ENCODE measurements at places on chromosomes 3 and 15.

DNA sequence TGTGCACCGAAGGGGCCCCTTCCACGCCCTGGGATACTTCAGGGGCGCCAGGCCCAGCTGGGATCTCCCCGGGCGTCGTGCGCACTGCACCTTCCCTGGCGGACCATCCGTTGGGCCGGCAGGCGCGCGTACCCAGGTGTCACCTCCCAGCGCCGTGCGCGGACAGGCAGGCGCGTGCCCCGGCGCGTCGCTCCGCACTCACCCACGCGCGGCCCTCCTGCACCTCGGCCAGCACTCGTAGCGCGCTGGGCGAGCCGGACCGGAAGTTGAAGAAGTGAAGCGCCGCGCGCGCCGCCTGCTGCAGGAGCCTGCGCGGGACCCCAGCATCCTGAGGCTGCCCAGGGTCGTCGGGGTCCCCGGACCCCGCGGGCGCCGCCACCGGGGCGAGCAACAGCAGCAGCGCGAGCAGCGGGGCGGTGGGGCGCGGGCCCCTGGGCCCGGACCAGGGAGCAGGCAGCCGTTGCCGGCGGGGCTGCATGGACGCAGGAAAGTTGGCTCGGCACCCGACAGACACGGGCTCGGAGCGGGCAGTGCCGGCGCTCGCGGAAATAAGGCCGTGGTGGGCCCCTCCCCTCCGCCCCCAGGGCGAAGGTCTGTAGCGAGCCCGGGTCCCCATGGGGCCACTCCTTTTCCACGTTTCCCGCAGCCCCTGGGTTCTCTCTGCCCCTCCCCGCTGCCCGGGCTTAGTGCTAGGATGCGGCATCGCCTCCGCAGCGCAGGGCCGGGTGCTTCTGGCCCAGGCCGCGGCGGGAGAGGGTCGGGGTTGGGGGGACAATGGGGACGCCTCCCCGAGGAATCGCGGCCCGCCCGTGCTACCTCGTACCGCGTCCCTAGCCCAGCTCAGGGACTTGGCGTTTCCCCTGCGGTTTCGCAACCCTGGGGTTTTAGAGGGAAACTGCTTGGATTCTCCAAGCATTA lies at the start of gene RARRES1:
Gene RARRES1 (minus strand): TSS at position 520 of the 918 bp plus-strand sequence. CDS start 42 bp downstream, at position 478.
- DNase-seq: peak; percentile 44

DNA sequence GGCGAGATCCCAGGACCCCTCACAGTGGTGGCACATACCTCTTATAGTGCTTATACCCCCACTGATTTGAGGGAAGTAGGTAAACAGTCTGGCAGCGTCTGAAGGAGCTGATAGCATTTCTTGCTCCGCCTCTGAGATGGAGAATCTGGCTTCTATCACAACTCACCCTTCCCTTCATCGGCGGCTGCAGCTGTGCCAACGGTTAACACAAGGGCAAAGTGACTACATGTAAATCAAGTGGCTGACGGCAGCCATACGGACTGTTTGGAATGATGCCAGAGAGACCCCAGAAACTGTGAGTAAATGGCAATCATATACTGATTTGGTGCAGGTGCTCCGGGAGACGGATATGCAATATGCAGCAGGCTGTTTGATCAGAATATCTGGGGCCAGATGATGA lies 66.8 kb upstream of the UNC13C start:
- DNase-seq: no peak

DNA sequence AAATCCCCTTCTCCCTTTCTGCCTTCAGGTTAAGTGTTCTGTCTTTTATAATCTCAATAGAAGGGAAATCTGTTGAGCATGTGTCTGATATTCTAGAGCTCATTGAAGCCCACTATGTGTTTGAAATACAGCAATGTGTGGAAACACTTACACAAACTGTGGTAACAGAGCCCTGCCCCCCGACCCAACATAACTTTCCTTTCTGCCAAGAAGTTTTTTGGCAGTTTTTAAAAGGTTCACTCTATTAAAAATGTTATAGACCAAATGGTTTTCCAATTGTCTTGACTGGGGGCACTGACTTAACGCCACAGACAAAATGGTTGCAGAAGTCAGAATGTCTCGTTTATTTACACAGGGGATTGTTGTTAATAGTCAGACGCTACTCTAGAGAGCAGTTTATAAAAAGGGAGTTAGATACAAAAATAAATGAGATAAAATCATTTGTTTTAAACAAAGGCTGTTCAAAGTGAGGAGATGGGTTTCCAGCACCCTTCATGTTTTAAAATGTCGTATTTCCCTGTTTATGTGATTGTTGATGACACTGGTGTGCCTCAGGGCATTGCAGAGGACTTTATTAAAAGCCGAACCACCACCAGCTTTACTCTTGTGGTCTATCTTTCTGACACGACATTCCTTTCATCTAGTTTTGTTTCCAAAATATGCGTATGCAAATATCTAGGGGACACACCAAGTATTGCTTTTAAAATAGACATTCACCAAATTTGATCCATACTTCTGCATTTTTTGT lies 26.7 kb upstream of the GREM1 start:
- no peak for DNase-seq

GRCh38 chr3:1456781-1457311 lies 364.0 kb downstream of the CNTN6 start:
- DNase-seq: no peak

GRCh38 chr15:91976966-91977365 lies 123.5 kb downstream of the SLCO3A1 start:
- DNase-seq: no peak

DNA sequence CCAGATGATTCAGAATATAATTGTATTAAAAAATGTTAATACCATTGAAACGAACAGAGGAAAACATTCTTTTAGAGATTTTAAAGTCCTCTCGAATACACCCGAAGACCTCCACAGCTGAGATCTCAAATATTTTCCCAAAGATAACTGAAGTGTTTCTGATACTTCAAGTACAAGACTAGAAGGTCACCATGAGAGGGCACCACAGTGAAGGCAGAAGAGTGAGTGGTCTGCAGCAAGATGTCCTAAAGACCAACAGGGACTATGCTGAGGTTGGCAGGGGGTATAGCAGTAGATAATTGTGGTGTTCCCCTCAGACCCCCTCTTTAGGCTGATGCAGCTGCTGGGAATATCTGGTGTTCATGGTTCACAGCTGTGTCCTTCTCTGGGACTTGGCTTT lies 156.5 kb downstream of the PDCD6IP start:
- no peak for DNase-seq

DNA sequence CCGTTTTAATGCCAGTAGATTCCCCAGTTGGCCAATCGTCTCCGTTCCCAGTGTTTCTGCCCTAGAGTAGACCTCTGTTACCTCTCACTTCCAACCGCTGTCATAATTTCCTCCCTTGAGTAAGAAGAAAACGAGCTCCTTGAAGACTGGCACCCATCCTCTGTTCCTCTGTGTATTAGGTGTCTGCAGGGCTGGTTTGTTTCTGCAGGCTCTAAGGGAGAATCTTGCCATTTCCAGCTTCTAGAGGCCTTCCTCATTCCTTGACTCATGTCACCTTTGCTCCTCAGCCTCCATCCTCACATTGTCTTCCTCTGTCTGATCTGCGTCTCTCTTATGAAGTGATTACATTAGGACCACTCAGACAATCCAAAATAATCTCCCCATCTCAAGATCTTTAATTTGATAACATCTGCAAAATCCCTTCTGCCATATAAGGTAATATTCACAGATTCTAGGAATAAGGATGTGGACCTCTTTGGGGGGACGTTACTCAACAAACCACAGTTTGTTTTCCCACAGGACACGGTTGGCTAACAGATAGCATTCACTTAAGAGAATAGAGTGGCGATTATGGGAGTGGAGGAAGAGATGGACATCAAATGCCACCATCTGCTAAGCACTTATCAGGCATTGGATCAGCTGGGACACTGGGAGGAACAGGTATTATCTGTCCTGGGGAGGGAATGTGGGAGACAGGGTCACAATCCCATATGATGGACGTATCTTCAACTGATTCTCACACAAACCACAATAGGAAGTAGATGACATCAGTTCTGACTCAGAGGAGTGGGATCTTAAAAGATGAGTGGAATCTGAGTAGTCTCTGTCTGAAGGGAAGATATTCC lies 17.1 kb downstream of the ARHGAP31 start:
- DNase-seq: no peak

DNA sequence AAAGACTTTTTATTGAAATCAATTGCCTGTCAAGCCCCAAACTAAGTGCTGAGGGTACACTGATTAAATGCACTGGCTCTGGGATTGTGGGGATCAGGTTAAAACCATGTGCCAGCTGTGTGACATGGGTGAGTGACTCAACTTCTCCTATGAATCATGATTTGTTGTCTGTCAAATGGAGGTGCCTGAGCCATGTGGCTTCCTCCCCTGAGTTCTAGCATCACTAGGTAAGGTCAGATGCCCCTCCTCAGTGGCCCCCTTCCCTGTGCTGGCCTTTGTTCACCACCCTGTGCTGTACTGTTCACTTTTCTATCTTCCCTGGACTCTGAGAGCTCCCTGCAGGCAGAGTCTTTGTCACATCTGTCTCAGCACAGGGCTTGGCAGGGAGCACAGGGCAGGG lies 43.6 kb upstream of the ATP2B2 start:
- peak; percentile 10 for DNase-seq

- no peak for DNase-seq
Observed at GRCh38 chr3:178750639-178751300, 214.5 kb downstream of the KCNMB2 start.

- no peak for DNase-seq
Observed at GRCh38 chr15:73886717-73887345, 13.5 kb downstream of the TBC1D21 start.

GRCh38 chr3:44992555-44993470 lies 16.8 kb downstream of the EXOSC7 start:
- DNase-seq: no peak

- no peak for DNase-seq
Observed at GRCh38 chr3:194009019-194009418, 126.9 kb upstream of the HES1 start.

DNA sequence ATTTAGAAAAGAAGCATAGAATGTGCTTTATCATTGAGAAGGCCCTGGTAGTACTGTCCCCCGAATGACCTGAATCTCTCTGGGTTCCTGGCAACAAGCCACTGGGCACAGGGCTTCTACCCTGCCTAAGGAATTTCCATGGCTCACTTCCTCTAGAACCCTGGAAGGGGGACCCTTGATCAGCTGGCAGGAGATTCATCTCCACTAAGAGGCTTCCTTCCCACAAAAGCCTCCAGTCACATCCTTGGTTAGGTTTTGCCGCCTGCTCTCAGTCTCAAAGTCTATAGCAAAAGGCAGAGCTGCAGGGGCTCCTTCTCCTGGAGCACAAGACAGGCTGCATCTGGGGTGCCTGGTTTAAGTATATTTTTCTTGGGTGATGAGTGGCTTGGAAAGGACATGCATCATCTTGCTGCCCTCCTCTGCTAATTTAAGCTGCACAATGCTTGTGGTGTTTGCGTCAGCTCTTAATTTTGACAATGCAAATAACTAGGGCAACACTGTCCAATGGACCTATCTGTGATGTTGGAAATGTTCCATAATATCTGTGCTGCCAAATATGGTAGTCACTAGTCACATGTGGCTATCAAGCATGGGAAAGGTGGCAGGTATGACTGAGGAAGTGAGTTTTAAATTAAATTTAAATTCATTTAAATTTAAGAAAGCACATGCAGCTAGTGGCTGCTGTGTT lies 33.4 kb upstream of the RARRES1 start:
- no peak for DNase-seq

GRCh38 chr3:114877378-114878113 lies 269.5 kb downstream of the ZBTB20 start:
- DNase-seq: no peak

- no peak for DNase-seq
Observed at GRCh38 chr3:104628185-104628789, 738.4 kb upstream of the ALCAM start.

GRCh38 chr3:177431525-177432176 lies 234.4 kb upstream of the TBL1XR1 start:
- DNase-seq: no peak

DNA sequence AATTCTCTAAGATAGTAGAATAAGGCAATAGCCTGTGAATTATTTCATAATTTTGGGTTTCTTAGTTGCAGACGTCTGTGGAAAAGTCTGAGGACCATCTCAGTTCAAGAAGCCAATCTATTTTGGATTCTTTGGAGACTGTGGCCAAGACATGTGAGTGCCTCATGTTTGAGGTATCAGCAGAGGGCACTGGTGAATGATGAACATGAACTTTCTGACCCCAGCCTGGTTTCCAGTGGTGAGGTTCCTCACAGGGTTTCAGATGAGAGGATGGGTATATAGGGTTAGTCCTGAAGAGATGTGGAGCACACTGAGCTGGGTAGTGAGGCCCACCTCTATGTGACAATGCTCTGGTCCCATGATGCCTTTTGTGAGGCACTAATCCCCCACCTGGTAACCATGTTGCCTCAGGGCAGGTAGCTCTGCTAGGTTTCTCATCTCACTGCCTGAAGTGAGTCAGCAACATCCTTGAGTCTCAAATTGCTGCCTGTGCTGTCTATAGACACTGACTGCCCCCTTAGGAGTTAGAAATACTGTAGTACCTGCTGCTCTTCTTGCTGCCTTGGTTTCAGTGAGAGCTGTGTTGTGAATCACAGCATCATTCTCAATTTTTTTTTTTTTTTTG lies 32.3 kb downstream of the C3orf62 start:
- no peak for DNase-seq

GRCh38 chr3:47912006-47912504 lies 104.2 kb downstream of the MAP4 start:
- DNase-seq: no peak

- DNase-seq: no peak
Observed at GRCh38 chr3:58090351-58090750, 82.1 kb downstream of the FLNB start.

DNA sequence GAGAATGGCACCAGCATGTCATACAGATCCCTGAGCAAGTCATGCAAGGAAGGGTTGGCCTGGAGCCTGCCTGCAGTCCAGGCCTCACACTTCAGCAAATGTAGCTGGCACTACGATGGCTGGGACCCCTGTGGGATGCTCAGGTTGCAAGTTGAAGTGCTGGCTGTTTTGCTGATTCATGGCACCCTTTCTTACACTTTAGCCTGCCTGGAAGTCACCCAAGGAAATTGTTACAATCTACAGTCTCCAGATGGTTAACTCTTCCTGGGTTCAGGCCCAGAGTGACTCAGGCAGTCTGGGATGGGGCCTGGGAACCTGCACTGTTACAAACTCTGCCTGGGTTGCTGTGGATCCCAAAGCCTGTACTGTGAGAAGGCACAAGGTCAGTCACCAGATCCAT lies 91.0 kb upstream of the SLC6A11 start:
- DNase-seq: no peak

DNA sequence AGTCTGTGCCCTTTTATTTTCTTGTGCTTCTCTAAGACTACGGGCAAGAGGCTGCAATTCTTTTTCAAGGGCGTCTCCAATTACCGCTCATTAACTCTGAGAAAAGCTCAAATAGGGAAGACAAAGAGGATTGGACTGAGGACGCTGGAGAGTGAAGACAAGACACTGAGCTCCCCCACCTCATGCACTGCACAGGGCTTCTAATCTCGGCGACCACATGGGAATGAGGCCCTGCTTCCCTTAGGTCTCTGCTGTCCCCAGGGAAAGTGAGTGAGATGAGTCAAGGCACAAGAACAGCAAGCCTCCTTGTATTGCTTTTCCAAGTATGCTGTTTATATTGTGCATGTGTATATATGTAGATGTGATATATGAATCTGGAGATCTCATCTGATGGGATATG lies 392.2 kb upstream of the CFAP20DC start:
- DNase-seq: no peak

Measured in activated T-cell treated with anti-CD3 and anti-CD28 coated beads for 48 hours (primary cell).